Activated CD4-positive, alpha-beta T cell treated with anti-CD3 and anti-CD28 coated beads for 36 hours (primary cell): ENCODE measurements at places on chromosomes 12 and 14.

GRCh38 chr12:112007945-112008344, 5.0 kb downstream of the TMEM116 start:
- peaks cover 20% of the 10 kb centered on the region for H3K36me3 ChIP-seq
- DNase-seq = no peak
- peak overlapping the region; percentile 68 for H3K27ac ChIP-seq
- H3K4me1 ChIP-seq = peaks cover 45% of the 10 kb centered on the region
- no peaks in the 10 kb centered on the region for H3K27me3 ChIP-seq

GRCh38 chr12:111405859-111406473, at the start of gene SH2B3:
SH2B3 (plus strand) TSS chr12:111405923; CDS start chr12:111418146, 12,223 bp downstream.
- peak within 1 kb of the TSS; percentile 94 for H3K4me3 ChIP-seq
- no peaks in the 10 kb centered on the region for H3K27me3 ChIP-seq
- peak; percentile 89 for DNase-seq
- peaks cover 56% of the 10 kb centered on the region for H3K4me1 ChIP-seq

GRCh38 chr12:57745485-57745881, 644 bp downstream of the TSPAN31 start:
- peaks cover 45% of the 10 kb centered on the region for H3K36me3 ChIP-seq
- no peaks in the 10 kb centered on the region for H3K27me3 ChIP-seq
- peaks cover 48% of the 10 kb centered on the region for H3K4me1 ChIP-seq
- peak overlapping the region; percentile 94 for H3K4me3 ChIP-seq
- H3K27ac ChIP-seq = peak overlapping the region; percentile 98
- no peak for DNase-seq

GRCh38 chr14:54173802-54174201, 217.2 kb upstream of the BMP4 start:
- peaks cover 27% of the 10 kb centered on the region for H3K27me3 ChIP-seq
- H3K27ac ChIP-seq = no peak overlapping the region
- no peak overlapping the region for H3K4me3 ChIP-seq
- no peak for DNase-seq
- H3K36me3 ChIP-seq = no peaks in the 10 kb centered on the region

DNA sequence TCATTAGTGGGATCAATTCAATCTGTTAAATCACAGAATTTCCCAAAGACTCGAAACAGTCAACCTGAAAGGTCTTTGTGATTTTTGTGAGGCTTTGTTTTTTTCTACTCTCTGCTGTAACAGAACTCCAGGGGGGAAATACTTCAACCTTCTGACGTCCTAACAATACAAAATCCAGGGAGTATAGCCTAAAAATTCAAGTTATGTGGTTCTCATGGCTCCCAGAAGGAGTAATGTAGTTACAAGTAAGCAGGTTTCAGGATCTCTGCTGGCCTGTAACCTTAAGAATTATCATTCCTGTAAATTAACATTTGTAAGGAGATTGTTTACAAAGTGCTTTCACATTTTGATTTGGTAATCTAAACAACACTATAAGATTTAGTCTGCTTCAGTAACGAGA, 39.9 kb downstream of the VEZT start:
- DNase-seq = no peak
- H3K4me3 ChIP-seq = no peak overlapping the region
- no peaks in the 10 kb centered on the region for H3K4me1 ChIP-seq
- no peaks in the 10 kb centered on the region for H3K27me3 ChIP-seq

- no peaks in the 10 kb centered on the region for H3K27me3 ChIP-seq
- DNase-seq = no peak
- no peaks in the 10 kb centered on the region for H3K36me3 ChIP-seq
- no peak overlapping the region for H3K27ac ChIP-seq
- H3K4me1 ChIP-seq = peaks cover 13% of the 10 kb centered on the region
- no peak overlapping the region for H3K4me3 ChIP-seq
These were observed 59.4 kb downstream of the ITPK1 start for GRCh38 chr14:93056166-93056839.

DNA sequence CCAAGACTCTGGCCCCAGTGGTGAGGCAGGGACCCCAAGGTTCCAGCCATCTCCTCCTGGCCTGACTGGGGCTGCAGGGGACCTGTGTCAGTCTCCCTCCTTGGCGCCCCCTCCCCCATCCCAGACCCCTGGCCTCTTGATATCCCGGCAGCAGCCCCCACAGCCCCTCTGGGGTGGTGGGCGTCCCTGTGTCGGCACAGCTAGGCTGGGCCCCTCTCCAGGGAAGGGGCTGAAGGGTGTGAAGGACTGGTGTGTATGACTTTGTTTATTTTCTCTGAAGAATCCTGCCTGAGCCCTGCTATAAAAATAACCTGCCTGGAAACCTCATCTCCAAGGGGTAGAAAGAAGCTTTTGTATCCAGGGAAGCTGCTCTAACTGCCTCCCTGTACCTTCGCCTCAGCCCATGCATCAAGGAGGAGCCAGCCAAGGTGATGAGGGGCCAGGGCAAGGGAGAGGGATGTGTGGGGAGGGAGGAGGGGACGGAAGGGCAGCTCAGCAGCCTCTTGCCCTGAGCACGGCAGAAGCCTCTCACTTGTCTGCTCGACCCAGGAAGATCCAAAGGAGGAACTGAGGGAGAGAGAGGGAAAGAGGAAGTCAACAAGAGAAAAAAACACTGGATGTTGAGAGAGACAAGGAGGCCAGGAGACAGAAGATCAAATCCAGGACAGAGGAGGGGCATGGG, 25.4 kb upstream of the COL2A1 start:
- no peaks in the 10 kb centered on the region for H3K4me1 ChIP-seq
- no peak for DNase-seq
- H3K4me3 ChIP-seq = no peak overlapping the region
- no peaks in the 10 kb centered on the region for H3K27me3 ChIP-seq

GRCh38 chr12:46752396-46752795, 73.4 kb downstream of the SLC38A4 start:
- H3K27me3 ChIP-seq = peaks cover 3% of the 10 kb centered on the region
- H3K4me3 ChIP-seq = no peak overlapping the region
- no peak for DNase-seq
- no peaks in the 10 kb centered on the region for H3K36me3 ChIP-seq
- peaks cover 6% of the 10 kb centered on the region for H3K4me1 ChIP-seq
- no peak overlapping the region for H3K27ac ChIP-seq

- H3K27ac ChIP-seq = no peak overlapping the region
- no peak for DNase-seq
- no peaks in the 10 kb centered on the region for H3K36me3 ChIP-seq
- no peak overlapping the region for H3K4me3 ChIP-seq
- H3K4me1 ChIP-seq = no peaks in the 10 kb centered on the region
- no peaks in the 10 kb centered on the region for H3K27me3 ChIP-seq
These were observed 125.2 kb upstream of the EVL start for GRCh38 chr14:99940064-99940463.

DNA sequence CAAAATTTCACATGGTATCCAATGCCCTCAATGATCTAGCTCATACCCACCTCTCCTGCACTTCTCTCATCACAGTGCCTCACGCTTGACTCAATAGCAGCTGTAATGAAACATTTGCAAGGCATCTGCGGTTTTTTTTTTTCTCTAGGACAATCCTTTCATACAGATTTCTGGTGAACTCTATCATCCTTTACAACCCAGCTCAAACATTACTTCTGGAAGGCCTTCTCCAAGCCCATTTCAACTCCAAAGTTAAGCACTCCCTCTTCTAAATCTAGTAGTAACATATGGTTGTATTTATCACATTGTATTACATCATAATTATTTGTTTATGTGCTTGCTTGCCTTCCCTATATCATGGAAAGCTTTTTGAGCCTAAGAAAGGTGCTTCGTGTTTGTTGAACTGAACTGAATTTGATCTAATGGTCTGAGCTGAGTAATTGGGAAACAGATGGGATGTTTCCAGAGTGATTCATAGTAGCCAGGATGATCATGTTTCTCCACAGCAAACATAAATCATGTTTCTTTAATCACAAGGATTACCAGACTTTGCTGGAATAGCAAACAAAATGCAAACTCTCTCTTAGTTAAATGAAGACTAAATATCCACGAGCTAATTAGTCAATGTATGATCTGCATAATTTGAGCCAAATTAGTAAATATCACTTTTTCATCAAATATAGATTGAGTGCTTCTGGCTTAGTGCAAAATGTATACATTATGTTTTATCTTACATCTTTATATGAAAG, 14.3 kb downstream of the CFL2 start:
- H3K4me3 ChIP-seq = no peak overlapping the region
- no peaks in the 10 kb centered on the region for H3K36me3 ChIP-seq
- no peak overlapping the region for H3K27ac ChIP-seq
- H3K4me1 ChIP-seq = no peaks in the 10 kb centered on the region

- H3K36me3 ChIP-seq = no peaks in the 10 kb centered on the region
- no peak for DNase-seq
- no peak overlapping the region for H3K4me3 ChIP-seq
These were observed 348.3 kb downstream of the BMP4 start for GRCh38 chr14:53608369-53608768.

- H3K36me3 ChIP-seq = no peaks in the 10 kb centered on the region
- H3K27me3 ChIP-seq = peaks cover 8% of the 10 kb centered on the region
- no peak overlapping the region for H3K4me3 ChIP-seq
- no peak for DNase-seq
- H3K4me1 ChIP-seq = no peaks in the 10 kb centered on the region
- H3K27ac ChIP-seq = no peak overlapping the region
These were observed 96.0 kb upstream of the SLC38A4 start for GRCh38 chr12:46921764-46922133.
